Stimulated activated CD4-positive, alpha-beta T cell treated with anti-CD3 and anti-CD28 coated beads, Interleukin-4, amount 100 ng/mL, for 1 hour (primary cell): ENCODE measurements at places on chromosomes 6 and 20.

DNA sequence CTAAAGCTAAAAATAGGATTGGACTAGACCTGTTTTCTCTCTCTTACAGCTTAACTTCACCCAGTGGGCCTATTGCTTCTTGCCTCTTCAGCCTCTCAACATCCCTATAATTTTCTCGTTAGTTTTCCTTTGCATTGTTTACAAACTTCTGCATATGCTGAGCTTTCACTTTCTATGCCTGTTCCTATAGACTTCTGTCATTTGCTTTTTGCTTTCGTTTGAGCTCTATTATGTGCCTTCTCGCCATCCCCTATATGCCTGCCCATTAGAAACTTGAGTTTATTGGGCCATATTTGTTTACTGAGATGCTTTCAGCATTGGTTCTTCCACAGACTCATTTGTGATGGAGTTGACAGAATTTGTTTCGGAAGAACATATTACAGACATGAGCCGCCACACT is 40.9 kb downstream of the NCOA7 start:
- DNase-seq = no peak

- DNase-seq = no peak
These were observed 30.7 kb upstream of the NT5E start for GRCh38 chr6:85419046-85419759.

DNA sequence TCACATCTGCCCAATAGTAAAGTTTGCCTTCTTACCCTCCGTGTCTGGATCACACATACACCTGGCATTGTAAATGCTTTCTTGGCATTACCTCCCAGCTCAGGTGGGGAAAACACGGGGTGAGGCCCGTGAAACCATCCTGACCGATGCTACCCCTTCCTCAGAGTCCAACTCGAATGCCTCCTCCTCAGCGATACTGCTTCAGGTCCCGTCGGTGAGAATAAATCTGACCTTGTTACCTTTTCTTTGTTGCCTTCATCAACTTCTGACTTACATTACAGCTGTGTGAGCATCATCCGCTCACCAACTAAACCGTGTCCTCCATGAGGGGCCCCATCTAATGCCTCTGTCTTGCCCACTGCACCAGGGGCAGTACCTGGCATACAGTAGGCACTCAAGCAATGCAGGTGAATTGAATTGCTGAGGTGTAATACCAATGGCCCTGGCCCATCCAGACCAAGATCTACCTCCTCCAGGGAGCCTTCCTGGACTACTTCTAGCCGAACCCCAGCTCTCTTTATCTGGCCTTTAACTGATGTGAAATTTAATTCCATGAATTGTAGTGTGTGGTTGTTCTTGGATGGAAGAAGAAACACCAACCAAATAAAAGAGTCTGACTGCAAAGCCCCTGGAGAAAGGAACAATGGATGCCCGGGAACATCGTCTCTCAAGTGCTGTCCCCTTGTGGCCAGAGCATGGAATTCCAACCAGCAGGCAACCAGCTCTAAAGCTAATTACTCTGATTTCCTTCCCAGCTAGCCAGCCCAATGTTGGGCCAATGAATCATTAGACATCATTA is 141.5 kb downstream of the ANKRD60 start:
- DNase-seq = no peak

DNA sequence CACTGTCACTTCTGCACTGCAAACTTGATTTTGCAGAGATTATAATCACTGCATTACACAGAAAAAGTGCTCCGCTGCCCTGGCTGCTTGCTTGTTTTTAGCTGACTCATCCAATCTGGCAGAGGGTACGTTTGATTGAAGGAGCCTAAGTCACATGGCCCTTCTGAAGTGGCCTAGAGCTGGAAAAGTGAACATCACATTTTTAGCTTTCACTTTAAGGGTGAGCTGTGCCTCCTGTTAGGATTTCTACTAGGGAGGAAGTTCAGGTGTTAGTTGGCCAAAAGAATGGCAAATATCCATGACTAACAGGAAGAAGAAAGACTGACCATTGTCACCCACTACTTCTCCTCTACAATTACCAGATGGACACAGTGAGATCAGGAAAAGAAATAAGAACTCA is 889.1 kb upstream of the MAP3K7 start:
- DNase-seq = no peak

DNA sequence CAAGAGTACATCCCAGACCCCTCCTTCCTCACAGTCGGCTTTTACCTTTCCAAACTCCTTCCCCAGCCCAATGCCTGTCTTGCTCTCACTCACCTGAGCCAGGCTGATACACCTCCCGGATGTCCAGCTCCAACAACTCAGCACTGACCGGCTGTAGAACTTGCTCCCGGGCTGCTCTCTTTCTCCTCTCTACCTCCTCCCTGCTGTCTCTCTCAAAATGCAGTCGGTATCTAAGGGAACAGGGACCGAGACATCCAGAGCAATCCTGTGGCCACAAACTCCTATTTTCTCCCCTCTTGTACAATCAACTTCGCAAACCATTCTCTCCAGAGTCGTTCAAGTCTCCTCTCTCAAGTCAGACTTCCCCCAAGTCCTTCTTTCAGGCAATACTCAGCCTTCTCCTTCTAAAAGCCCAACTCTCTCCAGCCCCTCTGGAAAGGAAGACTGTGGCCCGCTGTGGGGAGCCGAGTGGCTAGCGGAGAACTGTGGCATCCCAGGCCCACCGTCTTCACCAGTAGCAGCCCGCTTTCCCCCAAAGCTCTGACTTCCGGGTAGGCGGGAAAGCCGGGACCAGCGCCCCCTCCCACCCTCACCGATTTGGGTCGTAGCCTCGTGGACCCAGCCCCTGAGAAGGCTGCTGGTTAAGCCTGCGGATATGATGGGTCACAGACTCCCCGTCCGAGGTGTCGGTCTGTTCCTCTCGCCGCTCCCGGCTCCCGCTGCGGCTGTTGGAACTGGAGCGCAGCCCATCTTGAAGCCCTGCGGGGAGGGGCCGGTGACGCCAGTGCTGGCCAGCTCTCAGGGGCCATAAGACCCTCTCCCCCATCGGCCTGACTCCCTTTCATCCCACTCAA is 1.1 kb downstream of the GNL1 start:
- no peak for DNase-seq

DNA sequence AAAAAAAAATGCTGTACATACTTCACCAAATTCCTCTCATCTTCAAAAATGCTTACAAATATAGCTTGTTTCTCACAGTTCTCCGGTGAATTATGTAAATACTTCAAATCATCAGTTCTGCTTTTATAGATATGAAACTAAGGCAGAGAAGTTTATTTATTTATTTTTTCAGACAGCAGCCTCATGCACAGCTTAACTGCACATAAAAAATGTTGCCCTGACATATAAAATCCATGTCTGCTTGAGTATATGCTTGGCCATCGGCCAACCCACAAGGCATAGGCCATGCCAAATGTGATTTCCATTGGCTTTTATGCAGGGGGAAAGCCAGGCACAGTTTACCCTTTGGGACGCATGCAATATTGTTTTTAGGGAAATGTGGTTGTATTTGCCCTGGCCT is 57.3 kb upstream of the PHACTR2 start:
- DNase-seq = no peak

GRCh38 chr6:122619309-122619708 is 9.1 kb downstream of the PKIB start:
- no peak for DNase-seq

DNA sequence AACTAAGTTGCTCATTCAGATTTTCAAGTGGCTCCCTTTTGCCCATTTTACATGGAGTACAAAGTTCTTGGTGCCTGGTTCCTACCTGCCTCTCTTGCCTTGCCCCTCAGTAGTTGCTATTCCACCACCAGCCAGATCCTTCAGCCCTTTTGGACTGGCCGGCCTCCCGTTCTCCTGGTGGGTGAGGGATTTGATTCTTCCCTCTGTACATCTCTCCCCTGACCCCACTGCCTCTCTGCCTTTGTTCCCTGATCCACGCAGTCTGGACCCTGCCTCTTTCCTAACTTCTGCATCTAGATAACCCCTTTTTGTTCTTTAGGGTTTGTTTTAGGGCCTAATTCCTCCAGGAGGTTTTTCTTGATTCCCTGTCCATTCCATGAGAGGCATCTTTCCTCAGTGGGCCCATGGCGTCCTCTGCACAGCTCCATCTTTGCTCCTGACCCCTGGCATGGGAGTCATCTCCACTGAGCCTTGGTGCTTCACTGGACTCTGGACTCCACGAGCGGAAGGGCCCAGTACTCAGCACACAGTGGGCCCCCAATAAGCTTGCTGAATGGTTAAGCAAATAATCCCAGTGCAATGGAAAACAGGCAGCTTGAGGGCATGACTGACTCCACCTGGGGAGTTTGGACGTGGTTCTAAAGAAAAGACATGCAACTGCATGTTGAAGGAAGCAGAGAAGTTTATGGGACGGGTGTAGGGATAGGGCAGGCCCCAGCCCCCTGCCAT is 309.3 kb upstream of the SUPT3H start:
- DNase-seq = no peak

GRCh38 chr6:165559632-165560031 is 103.4 kb downstream of the PDE10A start:
- DNase-seq = no peak

DNA sequence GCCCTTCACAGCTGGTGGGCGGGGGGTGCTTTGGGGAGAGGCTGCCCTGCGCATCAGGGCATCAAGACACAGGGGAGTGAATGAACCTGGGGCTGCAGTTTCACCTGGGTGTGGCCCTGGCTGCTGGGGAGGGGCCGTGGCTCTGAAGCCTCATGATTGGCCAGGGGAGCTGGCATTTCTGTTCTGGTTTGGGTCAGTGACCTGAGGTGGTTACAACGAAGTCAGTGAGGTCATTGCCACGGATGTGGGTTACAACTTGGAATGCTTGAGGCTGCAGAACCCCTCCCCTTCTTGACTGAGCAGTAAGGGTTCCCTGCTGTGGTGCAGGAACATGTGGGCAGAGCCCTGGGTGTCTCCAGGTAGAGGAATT is 3.0 kb downstream of the TCEA2 start:
- no peak for DNase-seq

DNA sequence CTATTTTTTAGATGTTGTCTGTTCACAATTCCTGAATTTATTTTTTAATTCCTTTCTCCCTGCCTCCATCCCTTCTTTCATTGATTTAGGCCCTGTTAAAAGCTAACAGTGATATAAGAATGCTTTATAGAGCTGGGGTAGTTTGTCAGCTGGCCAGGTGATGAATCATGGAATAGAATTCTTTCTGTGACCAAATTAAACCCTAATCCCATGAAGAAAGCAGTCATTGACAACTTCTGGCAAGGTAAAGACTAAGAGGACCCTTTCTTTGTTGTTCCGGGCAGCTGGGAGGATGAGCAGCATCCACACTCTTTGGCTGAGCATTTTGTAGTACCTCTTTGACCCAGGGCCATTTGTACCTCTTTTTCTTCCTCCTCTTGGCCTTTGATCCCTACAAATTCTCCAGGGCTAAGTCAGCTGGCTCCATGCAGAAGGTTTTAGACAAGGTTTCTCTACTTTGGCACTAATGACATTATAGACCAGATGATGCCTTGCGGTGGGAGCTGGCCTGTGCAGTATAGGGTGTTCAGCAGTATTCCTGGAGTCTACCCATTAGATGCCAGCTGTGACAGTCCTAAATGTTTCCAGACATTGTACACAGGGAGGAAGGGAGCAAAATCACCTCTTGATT is 102.9 kb downstream of the SLX4IP start:
- no peak for DNase-seq

DNA sequence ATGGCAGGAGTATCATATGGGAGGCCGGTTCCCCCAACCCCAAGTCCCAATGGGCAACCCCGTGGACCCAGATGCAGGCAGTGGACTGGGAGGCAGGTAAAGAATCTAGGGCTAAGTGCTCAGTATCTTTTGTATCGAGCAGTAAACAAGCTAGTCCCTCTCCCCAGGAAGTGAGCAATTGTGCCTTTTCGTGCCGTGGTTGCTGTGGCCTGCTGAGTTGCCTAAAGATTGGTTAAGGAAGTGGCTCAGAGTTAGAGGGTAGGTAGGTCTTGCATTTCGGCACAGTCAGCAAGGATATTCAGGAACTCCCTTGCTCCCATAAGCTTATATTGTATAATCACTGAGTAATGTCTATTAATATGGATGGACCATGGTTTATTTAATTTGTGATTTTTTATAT is 1.3 kb upstream of the DNAH8 start:
- DNase-seq = peak; percentile 33
